NCI-H69 (cell line): ENCODE measurements at places on chromosomes 13 and 19.
A peak's percentile ranks its signal among the peaks of the same experiment; 100 is the strongest.

DNA sequence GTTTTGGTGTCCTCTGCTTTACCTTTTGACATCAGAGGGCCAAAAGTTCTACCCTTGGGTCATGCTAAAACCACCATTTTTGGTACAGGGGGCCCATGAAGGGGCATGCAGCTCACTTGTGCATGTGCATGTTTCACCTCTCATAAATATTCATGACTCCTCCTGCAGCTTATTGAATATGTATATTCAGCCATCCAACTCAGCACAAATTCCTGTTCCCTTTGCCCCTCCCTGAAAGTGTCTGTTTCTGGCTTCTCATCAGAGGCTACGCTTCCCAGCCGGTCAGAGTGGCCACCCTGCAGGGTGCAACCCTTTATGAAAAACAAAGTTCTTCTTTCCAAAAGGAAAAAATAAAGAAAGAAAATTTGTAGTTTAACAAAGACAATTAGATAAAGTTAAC is 82.3 kb upstream of the UQCRFS1 start:
- DNase-seq = no peak

- no peak for DNase-seq
These were observed 17.8 kb downstream of the NFILZ start for GRCh38 chr19:8648240-8648639.

GRCh38 chr19:32053376-32053775 is 292.0 kb upstream of the ZNF507 start:
- DNase-seq = no peak

DNA sequence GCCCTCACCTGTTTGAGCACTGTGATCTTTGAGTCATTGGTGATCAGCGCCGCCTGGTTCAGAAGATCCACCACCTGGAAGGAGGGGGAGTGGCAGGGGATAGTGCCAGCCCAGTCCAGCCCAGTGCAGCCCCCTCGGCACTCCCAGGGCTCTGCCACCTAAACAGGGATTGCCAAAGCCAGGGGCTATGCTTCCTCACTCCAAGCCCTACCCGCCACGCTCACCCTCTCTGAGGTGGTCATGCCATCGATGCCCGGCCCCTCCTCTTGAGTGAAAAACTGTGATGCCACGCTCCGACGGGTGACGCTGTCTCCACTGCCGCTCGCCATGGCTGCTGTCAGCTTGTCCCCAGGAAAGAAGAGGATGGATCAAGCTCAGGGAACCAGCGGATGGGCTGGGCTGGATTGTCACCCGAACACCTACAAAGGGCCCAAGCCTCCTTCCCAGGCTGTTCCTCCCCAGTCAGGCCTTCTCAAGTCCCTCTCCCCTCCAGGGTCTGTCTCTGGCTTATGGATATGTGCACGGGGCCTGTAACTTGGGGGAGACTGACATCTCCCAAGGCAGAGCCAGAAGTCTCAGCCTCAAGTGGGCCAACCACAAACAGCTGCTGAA is 8.7 kb downstream of the SYMPK start:
- DNase-seq = no peak

DNA sequence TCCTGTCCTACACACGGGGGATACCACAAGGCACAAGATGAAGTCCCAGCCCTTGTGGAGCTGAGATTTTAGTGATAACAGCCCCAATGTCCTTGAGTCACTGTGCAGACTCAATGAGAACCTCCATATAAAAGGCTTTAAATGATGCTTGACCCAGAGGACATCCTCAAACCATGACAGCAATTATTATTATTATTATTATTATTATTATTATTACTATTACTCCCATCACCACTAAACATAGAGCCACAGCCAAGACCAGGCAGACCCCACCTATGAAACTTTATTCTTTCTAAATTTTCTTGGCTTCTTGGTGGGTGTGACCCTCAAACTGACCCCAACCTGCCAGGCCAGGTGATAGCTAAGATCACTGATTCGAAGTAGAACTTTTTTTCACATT is 11.1 kb downstream of the C19orf47 start:
- no peak for DNase-seq

DNA sequence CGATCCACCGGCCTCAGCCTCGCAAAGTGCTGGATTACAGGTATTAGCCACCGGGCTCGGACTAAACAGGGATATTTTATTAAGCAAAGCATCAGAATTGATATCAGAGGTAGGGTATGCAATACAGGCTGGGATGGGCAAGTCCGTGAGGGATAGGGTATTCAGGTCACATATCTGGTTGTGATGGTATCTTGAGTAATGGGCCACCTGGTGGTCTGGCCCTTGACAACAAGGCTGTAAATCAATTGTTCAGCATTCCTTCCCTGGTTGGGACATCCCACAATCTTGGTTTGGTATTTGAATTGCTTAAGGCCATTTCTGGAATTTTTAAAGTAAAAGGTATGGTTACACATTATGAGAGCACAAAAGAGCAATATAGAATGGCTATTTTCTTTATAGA is 1588.0 kb downstream of the SLITRK1 start:
- DNase-seq = no peak

DNA sequence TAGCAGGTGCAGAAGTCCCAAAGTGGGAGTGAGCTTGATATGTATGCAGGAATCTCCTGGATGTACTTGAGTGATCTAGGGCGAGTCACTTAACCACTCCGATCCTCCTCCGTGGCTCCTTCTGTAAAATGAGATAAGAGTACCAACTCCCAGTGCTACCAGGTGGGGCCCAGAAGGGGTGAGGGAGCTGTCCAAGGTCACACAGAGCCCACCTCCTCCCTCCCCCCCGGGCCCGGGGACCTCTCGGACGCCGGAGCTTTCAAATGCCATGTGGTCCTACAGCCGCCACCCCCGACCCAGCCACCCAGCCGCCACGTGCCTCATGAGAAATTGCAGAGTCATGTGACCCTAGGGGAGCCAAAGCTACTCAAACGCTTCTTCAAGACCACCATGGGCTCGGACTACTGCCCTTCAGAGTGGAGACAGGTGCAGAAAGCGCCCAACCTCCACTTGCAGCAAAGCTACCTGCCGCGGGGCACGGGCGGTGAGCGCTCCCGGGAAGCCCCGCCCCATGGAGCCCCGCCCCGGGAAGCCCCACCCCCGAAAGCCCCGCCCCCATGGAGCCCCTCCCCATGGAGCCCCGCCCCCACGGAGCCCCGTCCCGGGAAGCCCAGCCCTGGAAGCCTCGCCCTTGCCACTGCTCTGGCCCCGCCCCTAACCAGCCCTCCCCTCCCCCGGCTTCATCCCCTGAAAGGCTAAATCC is 10.1 kb upstream of the ZNF358 start:
- DNase-seq = peak; percentile 83

- peak; percentile 15 for DNase-seq
These were observed 5.8 kb downstream of the BCKDHA start for GRCh38 chr19:41403181-41403970.

DNA sequence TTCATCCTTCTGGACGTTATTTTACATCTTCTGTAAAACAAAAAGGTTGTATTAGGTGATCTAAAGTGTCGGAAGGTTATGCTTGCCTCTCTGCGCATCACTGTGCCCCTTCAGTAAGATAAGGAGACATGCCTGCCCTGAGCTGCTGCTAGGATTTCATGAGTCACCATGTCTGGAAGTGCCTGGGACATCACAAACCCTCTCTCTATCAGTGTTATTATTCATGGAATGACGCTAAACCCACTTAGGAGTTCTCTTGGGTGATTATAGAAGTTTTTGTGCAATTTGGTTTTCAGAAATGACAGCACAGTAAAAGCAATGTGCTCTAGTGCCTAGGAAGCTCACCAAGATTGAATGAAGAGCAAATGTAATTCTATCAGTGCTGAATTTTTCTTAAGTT is 617.7 kb downstream of the DCT start:
- no peak for DNase-seq

DNA sequence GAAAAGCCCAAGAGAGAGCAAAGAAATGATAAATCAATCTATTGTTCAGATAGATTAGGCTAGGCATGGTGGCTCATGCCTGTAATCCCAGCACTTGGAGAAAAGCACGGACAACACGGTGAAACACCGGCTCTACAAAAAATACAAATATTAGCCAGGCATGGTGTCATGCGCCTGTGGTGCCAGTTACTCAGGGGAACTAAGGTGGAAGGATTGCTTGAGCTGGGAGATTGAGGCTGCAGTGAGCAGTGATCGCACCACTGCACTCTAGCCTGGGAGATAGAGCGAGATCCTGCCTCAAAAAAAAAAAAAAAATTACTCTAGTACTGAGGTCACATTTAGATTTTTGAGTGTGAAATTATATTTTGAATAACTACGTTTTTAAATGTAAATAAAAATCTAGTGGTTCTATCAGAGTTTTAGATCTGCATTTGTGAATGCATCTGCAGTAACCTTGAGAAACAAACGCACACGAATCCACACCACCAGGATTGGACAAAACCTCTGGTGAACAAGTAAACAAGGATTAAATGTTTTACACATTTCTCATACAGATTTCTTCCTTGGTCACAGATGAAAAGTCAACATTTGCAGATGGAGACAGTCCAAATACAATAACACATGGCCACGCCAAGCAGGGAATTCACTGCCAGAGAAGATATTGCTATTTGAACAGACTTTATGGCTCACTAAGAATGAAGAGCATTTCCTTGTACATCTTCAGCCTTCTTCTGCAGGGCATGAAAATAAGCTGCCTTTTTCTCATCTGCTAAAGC is 917.6 kb downstream of the PCDH9 start:
- DNase-seq = peak; percentile 95

DNA sequence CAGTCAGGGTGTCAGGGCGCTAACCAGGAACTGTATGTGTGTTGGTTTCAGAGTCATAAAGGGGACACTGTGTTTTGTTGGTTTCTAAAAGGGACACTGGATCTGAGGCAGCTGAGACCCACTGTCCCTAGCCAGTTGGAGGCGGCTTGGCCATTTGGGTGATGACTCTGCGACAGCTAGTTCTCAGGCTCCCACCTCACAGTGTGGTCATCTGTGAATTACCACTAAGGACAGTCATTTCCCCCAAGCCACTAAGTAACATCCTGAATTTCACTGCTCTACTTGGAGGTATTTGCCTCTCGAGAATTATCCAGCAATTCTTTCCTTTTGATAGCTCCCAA is 51.5 kb downstream of the EPS15L1 start:
- no peak for DNase-seq

DNA sequence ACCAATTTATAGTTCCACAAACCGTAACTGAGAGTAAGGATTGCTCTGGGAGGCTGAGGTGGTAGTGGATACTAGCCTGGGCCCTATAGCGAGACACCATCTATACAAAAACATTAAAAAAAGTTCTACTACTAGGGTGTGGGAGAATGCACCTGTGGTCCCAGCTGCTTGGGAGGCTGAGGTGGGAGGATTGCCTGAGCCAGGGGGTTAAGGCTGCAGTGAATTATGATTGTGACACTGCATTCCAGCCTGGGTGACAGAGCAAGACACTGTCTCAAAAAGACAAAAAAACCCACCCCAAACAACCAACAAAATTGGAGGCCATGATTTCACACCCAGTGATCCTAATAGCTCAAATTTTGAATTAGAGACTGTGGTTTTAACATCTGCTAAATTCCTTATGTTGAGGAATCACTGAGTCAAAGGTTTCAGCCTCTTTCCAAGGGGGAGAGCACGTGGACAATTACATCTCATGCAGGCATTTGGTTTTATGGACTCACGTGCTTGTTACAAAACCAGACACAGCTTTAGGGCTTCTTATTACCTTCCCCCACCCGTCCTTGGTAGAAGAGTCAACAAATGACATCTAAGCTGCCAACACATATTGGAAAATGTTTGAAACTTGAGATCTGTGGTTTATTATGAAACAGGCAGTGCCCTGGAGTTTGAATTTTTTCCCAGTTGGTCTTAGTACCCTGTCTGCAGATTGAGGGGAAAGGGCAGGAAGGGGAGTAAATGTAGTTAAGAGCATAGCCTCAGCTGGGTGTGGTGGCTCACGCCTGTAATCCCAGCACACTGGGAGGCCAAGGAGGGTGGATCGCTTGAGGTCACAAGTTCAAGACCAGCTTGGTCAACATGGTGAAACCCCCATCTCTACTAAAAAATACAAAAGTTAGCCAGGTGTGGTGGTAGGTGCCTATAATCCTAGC is 18.5 kb downstream of the CYP2A6 start:
- peak; percentile 67 for DNase-seq

DNA sequence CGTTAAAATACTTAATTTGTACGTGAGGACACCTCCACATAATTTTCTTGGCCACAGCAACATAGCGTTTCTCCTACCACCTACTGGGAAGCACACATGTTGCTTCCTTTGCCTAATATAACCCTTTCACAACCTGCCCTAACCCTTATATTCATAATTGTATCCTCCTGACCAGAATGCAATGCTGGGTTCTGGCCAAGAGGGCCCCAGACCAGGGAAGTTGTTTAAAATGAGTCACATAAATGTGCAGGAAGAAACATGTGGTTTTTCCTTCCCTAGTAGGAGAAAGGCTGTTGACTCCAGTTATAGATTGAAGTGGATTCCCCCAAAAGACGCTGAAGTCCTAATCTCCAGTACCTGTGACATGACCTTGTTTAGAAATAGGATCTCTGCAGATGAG is 187.3 kb downstream of the NUFIP1 start:
- peak; percentile 42 for DNase-seq

DNA sequence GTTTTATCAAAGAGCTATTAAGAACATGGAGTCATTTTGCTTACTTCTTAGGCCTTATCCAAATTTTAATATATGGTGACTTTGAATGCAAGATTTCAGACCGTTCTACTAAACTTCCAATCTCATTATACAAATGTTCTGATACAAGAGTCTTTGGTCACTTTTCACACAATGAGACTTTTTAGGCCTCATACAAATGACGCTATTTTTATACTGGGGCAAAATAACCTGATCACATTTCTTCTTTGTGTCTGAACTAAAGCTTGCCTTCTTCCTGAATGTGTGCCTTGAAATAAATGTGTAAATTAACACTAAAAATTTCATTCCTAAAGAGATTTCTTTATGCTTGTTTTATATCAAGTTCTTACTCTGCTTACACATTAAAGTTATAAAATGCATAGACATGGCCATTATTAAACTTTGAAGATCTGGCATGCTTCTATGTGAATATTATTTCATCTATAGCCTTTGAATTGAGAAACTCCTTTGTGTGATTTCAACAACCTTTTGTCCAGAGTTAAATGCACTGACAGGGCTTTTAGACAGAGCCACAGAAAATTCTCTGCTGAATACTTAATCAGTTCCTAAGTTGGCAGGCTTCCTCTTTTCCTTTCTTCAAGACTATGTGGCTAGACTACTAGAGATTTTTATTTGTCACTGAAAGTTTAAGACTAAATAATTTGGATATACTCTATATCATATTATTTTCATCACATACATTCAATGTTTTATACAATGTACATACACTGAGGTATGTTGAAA is 86.1 kb downstream of the EDNRB start:
- no peak for DNase-seq

GRCh38 chr13:77513719-77514335 is 21.7 kb upstream of the SCEL start:
- no peak for DNase-seq

DNA sequence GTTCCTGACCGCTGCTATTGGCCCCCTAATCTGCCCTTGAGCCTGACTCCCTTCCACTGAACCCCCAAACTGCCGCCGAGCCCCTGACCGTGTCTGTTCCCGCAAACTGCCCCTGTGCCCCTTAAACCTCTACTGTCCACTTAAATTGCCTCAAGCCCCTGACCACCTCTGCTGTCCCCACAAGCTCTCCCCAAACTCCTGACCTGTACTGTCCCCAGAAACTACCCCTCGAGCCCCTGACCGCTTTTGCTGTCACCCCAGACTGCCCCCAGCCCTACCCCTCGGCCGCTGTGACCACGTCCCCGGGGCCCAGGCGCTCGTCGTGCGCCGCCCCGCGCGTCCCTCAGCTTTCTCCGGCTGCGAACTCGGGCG is 382 bp downstream of the ZNF77 start:
- DNase-seq = no peak

GRCh38 chr13:31433746-31434145 is 234.0 kb downstream of the B3GLCT start:
- DNase-seq = no peak
